ENCODE measurements at places on chromosomes 6 and 20.

- DNase-seq, result no peak
Measured at GRCh38 chr6:21219241-21219640, 374.3 kb upstream of the SOX4 start.

DNA sequence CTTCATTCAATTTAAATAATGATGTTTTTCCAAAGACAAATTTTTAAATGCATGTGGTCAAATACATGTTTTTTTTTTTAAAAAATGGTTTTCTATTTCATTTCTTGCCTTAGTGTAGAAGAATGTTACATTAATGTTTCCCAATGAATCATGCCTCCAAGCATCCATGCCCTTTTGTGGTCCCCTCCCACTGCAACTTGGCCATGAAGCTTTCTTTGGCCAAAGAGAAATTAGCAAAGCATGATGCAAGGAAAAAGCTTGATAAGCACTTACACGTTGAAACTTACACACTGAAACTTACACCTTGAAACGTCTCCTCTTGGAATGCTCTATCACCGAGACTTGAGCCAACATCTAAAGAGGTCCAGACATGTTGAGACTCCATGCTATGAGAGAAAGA is 93.0 kb upstream of the ELOVL5 start:
- DNase-seq, result no peak

DNA sequence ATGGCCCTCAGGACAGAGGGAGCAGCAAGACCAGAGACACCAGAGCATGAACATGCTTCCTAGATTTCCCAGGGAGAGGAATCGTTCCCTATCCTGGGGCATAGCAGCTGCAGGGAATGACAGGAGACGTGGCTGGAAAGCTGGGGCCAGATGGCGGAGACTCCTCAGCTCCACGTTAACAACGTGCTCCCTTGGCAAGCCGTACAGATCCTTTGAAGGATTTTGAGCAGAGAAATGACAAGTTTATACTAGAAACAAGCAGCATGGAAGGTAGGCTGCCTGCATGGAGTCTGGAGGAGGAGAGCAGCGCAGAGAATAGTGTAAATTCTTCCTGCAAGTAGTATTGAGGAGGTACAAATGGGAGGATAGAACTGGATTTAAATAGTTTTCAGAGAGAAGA is 11.7 kb downstream of the MYLIP start:
- no peak for DNase-seq

- DNase-seq, result no peak
Measured at GRCh38 chr6:149033454-149033853, 284.1 kb upstream of the TAB2 start.

DNA sequence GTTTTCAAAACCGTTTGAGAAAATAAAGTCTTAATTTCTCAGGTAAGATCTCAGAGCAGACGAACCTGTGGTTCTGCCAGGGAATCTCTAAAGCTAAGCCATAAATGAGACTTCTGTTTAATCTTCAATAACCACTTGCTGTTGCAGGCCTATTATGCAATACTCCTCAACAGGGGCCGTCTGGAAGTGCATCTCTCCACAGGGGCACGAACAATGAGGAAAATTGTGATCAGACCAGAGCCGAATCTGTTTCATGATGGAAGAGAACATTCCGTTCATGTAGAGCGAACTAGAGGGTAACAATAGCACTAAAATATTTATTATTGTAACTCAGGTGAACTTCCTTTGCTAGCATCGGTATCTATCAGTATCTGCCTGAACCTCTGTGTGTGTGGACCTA is 223.7 kb downstream of the ARHGAP18 start:
- DNase-seq, result no peak

DNA sequence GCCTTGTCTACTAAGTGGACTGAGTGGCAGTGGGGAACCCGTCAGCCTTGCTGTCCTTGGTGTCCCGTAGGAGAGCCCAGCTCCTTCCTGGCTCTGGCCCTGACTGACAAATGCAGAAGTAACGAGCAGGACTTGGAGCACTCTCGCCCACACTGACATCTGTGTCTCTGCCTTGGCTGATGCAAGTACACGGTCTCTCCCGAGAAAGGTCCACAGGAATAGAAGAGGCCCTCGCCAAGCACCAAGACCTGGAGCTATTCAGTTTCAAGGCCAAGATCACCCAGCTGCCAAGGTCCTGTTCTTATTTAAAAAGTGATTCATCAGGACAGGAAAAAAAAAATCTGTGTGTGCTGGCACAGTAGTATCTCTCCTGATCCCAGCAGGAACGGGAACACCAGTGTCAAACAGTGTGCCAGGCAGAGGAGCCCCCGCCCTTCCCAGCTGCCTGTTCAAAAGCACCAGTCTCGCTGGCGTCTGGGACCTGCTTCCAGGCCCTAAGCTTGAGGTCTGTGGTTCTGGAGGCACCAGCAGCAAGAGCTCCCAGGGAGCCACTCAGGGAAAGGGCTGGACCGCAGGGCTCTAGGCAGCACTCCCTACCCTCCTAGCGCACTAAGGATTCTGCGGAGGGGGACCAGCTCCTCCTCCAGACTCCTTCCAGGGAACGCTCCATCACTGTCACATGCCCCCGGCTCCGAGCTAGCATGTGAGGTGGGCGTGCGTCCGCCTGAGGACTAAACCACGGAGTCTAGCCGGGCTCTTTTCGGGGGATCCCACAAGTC is 376.9 kb downstream of the RNGTT start:
- no peak for DNase-seq

DNA sequence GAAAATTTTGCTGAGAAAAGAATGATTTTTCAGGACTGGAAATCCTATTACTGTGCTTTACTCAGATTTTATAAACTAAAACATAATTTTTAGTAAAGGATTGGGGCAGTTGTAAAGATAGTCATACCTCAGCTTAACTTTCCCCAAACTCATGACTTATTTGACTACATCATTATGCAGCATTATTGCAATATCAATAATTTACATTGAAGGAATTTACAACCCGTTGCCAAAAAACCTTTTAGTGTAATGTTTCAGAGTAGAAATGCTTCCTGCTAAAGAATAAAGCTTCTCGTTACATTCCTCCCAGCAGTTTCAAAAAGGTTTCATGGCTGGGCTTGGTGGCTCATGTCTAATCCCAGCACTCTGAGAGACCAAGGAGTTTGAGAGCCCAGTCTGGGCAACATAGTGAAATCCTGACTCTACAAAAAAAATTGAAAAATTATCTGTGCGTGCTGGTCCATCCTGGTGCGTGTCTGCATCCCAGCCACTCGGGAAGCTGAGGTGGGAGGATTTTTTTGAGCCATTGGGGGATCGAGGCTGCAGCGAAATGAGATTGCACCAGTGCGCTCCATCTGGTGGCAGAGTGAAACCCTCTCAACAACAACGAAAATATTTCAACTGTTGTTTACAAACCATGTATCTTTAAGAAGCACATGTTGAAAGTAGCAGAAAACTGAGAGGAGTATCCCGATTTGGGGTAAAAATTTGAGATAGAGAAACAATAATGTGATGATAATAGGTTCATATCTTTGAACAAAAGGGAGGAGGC is 4.4 kb downstream of the AMD1 start:
- no peak for DNase-seq

DNA sequence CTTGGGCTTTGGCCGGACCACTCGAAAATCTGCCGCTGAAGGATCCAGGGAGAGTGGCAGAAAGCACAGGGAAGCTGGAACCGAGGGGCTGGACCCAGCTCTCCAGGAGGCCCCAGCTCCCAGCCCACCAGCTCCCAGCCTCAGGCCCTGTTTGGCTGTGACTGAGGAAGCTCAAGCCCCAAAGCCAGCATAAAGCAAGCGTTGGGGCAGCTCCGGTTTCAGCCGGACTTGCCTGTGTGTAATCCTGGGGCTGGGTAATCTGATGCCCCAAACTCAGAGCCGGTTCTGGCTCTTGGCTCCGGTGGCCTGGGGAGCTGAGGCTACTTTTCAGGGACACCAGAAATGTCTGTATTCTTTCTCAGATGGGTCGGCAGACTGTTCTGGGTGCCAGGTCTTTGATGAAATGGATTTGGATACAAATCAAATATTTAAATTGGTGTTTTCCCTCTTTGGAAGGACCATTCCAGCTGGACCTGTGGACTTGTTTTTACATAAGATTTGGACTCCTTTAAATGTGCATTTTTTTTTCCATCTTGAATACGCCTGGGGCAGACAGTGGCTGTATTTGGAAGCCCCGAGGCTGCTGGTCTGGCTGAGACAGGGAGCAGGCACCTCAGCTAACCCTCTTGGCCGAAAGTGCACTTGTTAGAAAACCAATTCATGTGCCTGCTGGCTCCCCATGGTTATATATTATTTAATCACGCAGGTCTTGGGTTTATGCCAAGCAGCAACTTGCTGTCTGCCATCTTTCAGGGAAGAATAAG is 29.7 kb downstream of the RPP40 start:
- no peak for DNase-seq

- DNase-seq, result no peak
Measured at GRCh38 chr6:127383988-127384387, 40.6 kb upstream of the ECHDC1 start.

GRCh38 chr6:133773776-133774175 is 115.1 kb upstream of the TCF21 start:
- no peak for DNase-seq

- no peak for DNase-seq
Measured at GRCh38 chr20:35673884-35674283, 9.2 kb upstream of the CPNE1 start.

- DNase-seq, result no peak
Measured at GRCh38 chr20:17992224-17992637, 23.4 kb downstream of the MGME1 start.

GRCh38 chr6:68559716-68560115 is 75.4 kb upstream of the ADGRB3 start:
- DNase-seq, result peak; percentile 71

GRCh38 chr6:2378046-2378657 is 132.7 kb upstream of the GMDS start:
- DNase-seq, result no peak

DNA sequence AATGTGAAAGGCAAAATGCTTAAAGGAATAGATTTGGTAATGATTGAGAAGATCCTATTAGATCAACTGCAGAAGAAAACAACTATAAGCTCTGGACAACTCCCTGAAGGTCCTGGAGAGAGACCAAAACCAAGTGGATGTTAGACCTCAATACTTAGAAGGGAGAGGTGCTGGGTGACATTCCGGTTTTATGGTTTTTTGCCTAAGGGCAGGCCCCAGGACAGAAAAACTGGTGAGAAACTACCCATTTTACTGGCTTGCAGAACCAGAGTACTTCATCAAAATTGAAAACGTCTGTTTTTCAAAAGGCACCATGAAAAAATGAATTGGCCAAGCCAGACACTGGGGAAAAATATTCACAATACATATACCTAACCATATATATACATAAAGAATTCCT is 26.3 kb downstream of the SAMHD1 start:
- DNase-seq, result no peak

DNA sequence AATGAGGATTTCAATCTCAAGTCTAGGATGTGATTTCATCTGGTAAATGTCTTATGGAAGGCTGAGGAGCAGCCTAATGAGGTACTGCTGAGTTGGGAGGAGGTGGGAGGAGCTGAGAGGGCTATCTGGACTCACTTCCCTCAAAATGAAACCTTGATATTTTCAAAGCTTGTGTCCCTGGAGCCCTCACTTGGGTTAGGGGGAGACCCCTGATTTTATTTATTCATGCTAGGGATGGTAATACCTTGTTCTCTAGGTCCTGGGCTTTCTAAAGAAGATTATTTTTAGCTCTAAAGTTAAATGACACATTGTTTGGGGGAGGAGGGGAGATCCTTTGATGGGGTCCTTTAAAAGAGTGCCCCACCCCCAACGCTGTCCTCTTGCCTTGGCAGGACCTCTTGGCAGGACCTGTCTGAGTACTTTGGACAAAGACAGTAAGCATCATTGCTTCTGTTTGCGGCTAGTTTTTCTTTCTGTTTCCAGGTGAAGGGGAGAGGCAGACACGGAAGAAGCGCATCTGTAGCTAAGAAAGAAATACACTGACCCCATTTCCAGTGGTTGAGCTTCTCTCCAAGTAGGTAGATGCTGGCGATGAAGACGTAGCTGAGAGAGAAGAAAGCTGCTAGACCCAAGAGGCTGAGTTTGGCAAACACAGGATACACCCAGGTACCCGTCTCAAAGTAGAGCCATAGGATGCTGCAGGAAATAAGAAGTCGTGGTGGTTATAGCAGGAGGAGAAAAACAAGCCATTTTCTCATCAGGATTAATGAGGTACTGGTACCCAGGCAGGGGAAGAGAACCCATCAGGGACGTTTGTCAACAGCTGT is 55.6 kb downstream of the ADTRP start:
- DNase-seq, result no peak

GRCh38 chr6:116046737-116047136 is 14.0 kb downstream of the FRK start:
- DNase-seq, result no peak

GRCh38 chr20:41268402-41268801 is 49.1 kb downstream of the ZHX3 start:
- DNase-seq, result no peak

- peak; percentile 28 for DNase-seq
Measured at GRCh38 chr6:25601800-25602673, 50.0 kb upstream of the SCGN start.
